Cardiac septum (tissue), 1 donor: ENCODE measurements at places on chromosomes 2 and 18.
A peak's percentile ranks its signal among the peaks of the same experiment; 100 is the strongest.

- DNase-seq = no peak
These were observed 318.8 kb upstream of the KCNH7 start for GRCh38 chr2:163157411-163157810.

- no peak for DNase-seq
These were observed 1334.0 kb upstream of the NRXN1 start for GRCh38 chr2:52365946-52366345.

GRCh38 chr2:57685032-57685431 lies 361.6 kb upstream of the VRK2 start:
- DNase-seq = no peak

GRCh38 chr2:195579776-195580555 lies 77.1 kb upstream of the SLC39A10 start:
- DNase-seq = no peak

- DNase-seq = peak; percentile 81
These were observed 806 bp downstream of the ZNF407 start for GRCh38 chr18:74598350-74599001.

GRCh38 chr18:54551590-54551989 lies 39.5 kb upstream of the DYNAP start:
- no peak for DNase-seq

DNA sequence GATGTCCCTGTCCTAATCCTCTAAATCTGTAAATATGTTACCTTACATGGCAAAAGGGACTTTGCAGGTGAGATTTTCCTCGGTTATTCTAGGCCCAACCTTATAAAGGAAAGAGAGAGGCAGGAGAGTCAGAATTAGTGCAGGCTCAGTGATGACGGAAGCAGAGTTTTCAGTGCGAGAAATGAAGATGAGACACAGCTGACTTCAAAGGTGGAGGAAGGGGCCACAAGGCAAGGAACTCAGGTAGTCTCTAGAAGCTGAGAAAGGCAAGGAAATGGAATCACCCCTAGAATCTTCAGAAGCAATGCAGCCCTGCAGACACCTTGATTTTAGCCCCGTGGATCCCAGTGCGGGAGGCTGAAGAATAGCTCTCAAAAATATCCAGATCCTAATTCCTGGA lies 7.2 kb upstream of the LCLAT1 start:
- no peak for DNase-seq

GRCh38 chr18:12248926-12249720 lies 5.0 kb upstream of the CIDEA start:
- DNase-seq = peak; percentile 67

- no peak for DNase-seq
These were observed 180.1 kb upstream of the SPOPL start for GRCh38 chr2:138321458-138321857.

DNA sequence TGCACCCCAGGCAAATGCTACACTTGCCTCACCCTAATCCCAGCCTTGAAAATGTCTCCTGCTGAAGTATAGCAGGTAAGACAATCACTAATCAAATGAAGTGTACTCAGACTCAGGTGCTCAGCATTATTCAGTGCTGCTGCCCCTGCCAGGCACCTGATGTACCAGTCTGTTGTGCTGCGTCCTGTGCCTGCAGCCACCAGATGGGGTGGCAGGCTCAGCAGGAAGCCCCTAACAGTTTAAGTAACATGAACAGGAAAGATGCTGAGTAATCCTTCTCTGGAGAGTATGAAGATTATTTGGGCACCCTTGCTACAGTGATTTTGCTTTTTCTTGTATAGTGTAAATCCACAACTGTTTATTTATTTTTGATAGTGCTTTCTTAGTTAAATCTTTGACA lies 69.1 kb downstream of the TACR1 start:
- DNase-seq = no peak
